Stimulated activated CD4-positive, alpha-beta T cell treated with anti-CD3 and anti-CD28 coated beads, Interleukin-1b, Interleukin-23, amount 100 ng/mL, for 1 hour (primary cell): ENCODE measurements at places on chromosomes 6 and 20.

GRCh38 chr20:37901240-37901639, 1.7 kb upstream of the VSTM2L start:
- no peak for DNase-seq

DNA sequence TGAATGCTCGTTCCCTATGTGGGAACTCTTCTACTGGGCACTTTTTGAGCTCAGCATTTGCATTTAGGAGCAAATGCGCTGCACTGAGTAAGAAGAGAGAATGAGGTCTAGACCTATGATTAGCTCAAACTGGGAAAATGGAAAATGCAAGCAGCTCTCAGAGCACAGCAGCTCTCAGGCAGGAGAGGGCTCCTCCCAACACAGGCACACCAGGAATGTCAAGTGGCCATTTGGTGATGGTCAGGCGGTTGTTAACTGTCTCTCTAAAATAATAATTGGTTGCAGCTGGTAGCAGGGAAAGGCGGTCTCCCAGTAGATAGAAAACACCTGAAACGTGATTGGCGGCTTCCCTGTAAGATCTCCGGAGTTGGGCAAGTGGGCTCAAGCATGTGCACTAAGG, 162.0 kb upstream of the ECI2 start:
- DNase-seq, result no peak

GRCh38 chr6:153568628-153569027, 437.5 kb upstream of the RGS17 start:
- no peak for DNase-seq

DNA sequence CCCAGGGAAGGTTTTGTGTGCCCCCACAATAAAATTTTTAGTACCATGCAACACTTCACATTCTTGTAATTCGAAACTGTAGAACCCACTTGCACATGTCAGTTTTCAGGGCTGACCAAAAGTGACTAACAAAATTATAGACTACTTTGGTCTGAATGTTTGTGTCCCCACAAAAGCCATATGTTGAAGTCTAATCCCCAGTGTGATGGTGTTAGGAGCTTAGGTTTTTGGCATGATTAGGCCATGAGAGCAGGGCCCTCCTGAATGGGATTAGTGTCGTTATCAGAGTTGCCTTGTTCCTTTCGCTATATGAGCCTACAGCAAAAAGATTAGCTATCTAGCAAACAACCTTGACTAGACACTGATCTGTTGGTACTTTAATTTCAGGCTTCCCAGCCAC, 49.0 kb upstream of the TENT5A start:
- no peak for DNase-seq

- no peak for DNase-seq
Measured at GRCh38 chr6:16058929-16059345, 69.9 kb upstream of the MYLIP start.

- DNase-seq, result no peak
Measured at GRCh38 chr6:121851056-121851455, 415.6 kb downstream of the GJA1 start.

- no peak for DNase-seq
Measured at GRCh38 chr20:63942250-63942951, 13.8 kb downstream of the UCKL1 start.

- no peak for DNase-seq
Measured at GRCh38 chr20:47127999-47128398, 228.5 kb downstream of the ZMYND8 start.

DNA sequence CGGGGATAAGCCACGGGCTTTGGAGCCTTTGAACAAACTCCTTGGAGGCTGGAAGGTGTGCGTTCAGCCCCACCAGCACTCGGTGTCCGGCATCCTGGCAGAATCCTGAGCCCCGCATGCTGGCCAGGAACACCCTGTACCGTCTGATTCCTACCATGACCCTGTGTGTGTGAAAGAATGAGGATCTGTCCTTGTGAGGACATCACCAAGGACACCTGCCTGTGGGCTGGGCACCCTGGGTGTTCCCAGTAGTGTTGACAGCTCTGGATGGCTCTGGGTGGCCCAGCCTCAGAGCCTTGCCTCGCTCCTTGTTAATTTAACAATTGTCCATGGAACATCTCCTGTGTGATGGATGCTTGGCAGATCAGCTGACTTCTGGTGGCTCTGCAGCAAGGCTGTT, 234.3 kb downstream of the QKI start:
- DNase-seq, result no peak

DNA sequence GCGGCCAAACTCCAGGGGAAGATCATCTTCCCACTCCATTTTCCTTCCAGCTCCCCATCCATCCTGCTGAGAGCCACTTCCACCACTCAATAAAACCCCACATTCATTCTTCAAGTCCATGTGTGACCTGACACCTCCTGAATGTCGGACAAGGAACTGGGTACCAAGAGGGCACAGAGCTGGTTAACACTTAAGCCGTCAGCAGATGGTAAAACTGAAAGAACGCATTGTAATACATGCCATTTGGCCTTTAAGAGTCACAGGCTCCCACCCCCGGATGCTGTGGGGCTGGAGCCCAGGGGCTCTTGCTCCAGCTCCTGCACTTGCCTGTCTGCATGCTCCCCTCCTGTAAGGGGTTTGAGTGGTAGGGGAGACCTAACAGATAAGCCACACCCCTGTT, 753.9 kb downstream of the COL12A1 start:
- no peak for DNase-seq

- no peak for DNase-seq
Measured at GRCh38 chr6:160967351-160967750, 24.2 kb upstream of the MAP3K4 start.

- DNase-seq, result peak; percentile 15
Measured at GRCh38 chr20:62795023-62795761, 1.1 kb upstream of the MRGBP start.

GRCh38 chr6:2193931-2194330, 51.5 kb downstream of the GMDS start:
- no peak for DNase-seq

- no peak for DNase-seq
Measured at GRCh38 chr6:6330407-6330806, 9.9 kb upstream of the F13A1 start.

DNA sequence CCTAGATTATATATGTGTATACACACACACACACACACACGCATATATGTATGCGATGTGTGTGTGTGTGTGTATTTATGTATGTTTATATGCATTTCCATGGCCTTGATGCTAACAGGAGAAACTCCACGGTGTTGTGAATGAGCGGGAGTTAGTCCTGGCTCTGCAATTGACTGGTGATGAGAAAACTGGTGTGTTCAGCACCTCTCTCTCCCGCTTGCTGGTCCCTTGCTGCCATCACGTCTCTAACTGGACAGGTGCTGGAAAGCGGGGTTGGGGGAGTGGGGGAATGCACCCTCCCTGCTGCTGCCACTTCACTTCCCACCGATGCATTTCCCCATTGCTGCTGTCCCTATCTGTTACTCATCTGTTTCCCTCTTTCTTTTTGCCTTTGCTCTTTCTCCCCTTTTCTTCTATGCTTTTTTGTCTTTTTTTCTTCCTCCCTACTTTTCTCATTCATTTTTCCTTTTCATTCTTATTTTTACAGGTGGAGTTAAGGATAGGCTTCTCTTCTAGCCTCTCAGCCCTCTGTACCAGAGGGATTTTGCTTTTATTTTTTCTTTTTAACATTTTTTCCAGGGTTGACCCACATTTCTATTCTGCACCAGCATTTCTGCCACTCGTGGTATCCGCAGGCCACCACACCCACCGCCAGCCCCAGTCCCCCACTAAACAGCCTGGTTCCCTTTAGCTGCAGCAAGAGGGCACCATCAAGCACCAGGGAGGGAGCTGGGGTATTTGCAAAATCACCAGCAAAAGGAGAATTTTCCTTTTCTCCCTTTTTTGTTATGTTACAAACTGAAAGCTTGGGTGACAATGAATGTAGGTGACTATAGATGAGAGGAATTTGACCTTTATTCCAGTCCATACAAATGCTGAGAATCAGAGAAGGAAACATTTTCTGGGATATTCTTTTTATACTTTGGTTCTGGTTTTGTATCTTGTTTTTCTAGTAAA, 115.6 kb downstream of the TCP11 start:
- no peak for DNase-seq
